IPS DF 6.9 (cell line): ENCODE measurements at places on chromosomes 16 and 17.

- no peaks in the 10 kb centered on the region for H3K4me1 ChIP-seq
- H3K27me3 ChIP-seq: no peaks in the 10 kb centered on the region
- DNase-seq: no peak
Measured at GRCh38 chr17:58039975-58040374, 32.9 kb upstream of the SRSF1 start.

- no peaks in the 10 kb centered on the region; the same call in 1 of the 2 replicates for H3K4me1 ChIP-seq
- H3K36me3 ChIP-seq: no peaks in the 10 kb centered on the region
- DNase-seq: no peak
- no peak overlapping the region for H3K27ac ChIP-seq
- no peak overlapping the region for H3K4me3 ChIP-seq
- H3K27me3 ChIP-seq: no peaks in the 10 kb centered on the region
Measured at GRCh38 chr17:79861413-79862216, 22.4 kb upstream of the CBX4 start.

DNA sequence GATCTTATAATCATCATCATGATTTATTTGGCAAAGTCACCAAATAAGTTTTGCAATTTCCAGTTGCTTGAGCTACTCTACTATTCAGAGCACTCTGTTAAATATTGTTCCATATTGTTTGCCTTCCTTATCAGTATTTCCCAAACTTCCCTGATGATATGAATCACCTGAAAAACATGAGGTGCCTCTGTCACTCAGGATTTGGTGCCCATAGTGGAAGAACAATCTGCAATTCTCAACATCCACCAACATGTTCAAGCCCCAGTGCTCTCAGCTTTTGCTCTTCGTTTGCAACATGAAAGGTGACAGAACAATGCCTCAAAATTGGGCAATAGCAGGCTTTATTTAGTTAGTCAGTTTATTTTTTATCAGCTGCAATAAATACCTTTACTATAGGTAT lies 28.6 kb upstream of the WSB1 start:
- H3K27me3 ChIP-seq: no peaks in the 10 kb centered on the region
- no peak overlapping the region for H3K4me3 ChIP-seq
- H3K27ac ChIP-seq: no peak overlapping the region
- H3K36me3 ChIP-seq: no peaks in the 10 kb centered on the region

DNA sequence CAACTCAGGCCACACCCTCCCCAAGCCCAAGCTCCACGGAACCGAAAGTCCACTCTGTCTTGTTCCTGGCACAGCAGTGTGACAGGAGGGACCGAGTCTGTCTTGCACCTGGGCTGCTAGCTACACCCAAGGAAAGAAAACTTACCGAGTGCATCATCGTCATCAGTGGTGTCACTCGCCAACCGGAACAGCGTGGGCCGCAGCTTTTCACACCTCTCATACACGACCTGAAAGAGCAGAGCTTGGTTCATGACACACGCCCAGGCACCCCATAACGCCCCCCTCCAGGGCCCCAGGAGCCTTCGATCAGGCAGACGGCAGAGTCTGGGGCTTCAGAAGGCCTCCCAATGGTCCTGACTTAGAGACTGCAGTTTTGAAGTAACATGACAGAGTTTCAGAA lies 27.5 kb downstream of the GGA2 start:
- H3K27ac ChIP-seq: no peak overlapping the region
- no peaks in the 10 kb centered on the region for H3K4me1 ChIP-seq
- H3K36me3 ChIP-seq: peaks cover 58% of the 10 kb centered on the region
- H3K4me3 ChIP-seq: no peak overlapping the region
- DNase-seq: no peak
- H3K27me3 ChIP-seq: no peaks in the 10 kb centered on the region

DNA sequence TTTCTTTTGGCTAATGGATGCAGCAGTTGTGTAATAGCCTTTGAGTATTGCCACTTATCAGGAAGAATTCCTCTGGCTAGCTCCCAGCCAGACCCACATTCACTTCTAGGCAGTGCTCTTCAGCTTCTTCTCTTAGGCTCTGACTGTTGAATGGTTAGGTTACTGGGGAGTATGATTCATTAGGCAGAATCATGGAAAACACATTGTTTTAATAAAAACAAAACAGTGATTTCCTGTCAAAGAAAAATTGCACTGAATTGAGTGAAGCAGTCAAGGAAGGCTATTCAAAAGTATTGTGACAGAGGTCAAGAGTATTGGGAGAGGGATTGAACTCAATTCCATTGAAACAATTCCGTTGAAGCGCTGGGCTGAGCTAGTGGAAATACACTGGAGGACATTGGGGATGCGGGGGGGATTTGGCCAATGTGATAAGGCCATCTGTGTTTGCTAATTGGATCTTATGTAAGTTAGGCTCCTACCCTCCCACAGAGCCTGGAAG lies 68.0 kb downstream of the CNTNAP4 start:
- no peaks in the 10 kb centered on the region for H3K4me1 ChIP-seq
- H3K27ac ChIP-seq: no peak overlapping the region
- no peak overlapping the region for H3K4me3 ChIP-seq
- H3K36me3 ChIP-seq: no peaks in the 10 kb centered on the region
- H3K27me3 ChIP-seq: no peaks in the 10 kb centered on the region

GRCh38 chr17:75516619-75517296 lies 430 bp downstream of the TSEN54 start:
- H3K36me3 ChIP-seq: peaks cover 9% of the 10 kb centered on the region
- H3K4me3 ChIP-seq: peak overlapping the region; percentile 90
- peaks cover 10% of the 10 kb centered on the region for H3K4me1 ChIP-seq
- no peak overlapping the region for H3K27ac ChIP-seq
- no peaks in the 10 kb centered on the region for H3K27me3 ChIP-seq

DNA sequence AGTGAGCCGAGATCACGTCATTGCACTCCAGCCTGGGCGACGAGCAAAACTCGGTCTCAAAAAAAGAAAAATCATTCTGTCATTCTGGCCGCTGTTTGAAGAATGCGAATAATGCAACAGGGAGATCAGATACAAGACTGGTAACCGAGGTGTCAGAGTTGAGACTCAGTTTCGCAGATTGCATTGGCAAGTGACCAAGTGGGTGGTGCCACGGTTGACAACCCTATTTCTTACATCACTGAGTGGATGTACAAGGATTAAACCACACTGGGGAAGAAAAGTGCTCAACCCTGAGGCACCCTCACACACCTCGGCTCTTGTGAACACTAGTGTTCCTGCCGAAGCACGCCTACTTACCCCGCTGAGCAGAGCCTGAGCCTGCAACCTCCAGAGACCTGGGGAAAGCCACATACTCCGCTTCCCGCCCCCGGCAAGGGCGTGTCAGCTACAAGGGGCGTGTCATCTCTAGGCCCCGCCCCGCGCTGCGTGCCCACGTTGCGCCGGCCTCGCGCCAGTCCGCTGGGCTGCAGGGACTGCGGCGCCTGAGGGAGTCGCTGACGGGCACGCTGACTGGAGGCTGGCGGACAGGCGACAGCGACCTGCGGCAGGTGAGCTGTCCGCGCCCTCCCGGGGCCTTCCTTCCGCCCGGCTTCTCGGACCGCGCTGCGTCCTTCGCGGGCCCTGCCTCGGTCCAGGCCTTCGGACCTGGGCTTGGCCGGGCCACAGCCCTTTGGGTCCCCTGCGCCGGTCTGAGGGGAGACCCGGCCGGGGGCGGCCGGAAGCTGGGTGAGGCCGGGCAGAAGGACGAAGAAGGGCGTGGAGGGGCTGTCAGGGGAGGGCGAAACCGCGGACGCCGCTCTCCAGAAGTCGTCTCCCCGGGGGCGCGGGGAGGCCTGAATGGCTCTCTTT lies at the start of gene HMOX2:
Gene HMOX2 (plus strand): TSS at position 519 of the 909 bp plus-strand sequence. CDS start 29,127 bp downstream, outside the sequence.
- peaks cover 2% of the 10 kb centered on the region; the same call in 1 of the 2 replicates for H3K4me1 ChIP-seq
- no peaks in the 10 kb centered on the region for H3K27me3 ChIP-seq
- H3K4me3 ChIP-seq: peak within 1 kb of the TSS; percentile 72; the same call in 1 of the 2 replicates
- peak; percentile 93 for DNase-seq
- no peaks in the 10 kb centered on the region for H3K36me3 ChIP-seq
- no peak within 1 kb of the TSS for H3K27ac ChIP-seq

DNA sequence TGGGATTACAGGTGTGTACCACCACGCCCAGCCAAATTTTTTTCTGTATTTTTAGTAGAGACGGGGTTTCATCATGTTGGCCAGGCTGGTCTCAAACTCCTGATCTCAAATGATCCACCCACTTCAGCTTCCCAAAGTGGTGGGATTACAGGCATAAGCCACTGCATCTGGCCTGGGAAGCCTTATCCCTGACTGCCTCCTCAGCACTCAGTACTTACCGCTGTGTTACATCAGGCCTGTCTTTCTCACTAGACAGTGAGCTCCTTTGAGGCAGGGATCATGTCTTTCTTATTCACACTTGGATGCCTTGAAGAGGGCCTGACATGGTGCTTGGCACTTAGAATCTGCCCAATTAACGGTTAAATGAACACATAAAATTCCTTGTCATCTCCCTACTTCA lies 56.3 kb upstream of the MTMR4 start:
- H3K27ac ChIP-seq: no peak overlapping the region
- H3K4me3 ChIP-seq: no peak overlapping the region
- H3K4me1 ChIP-seq: peaks cover 3% of the 10 kb centered on the region; the same call in 1 of the 2 replicates
- no peaks in the 10 kb centered on the region for H3K27me3 ChIP-seq

- no peaks in the 10 kb centered on the region for H3K36me3 ChIP-seq
- no peaks in the 10 kb centered on the region for H3K4me1 ChIP-seq
- H3K4me3 ChIP-seq: no peak overlapping the region
- no peaks in the 10 kb centered on the region for H3K27me3 ChIP-seq
Measured at GRCh38 chr17:76943781-76944213, 75.6 kb downstream of the MGAT5B start.

GRCh38 chr16:88289968-88290401 lies 92.8 kb upstream of the ZNF469 start:
- no peak overlapping the region for H3K27ac ChIP-seq
- no peaks in the 10 kb centered on the region for H3K27me3 ChIP-seq
- no peaks in the 10 kb centered on the region for H3K4me1 ChIP-seq
- H3K4me3 ChIP-seq: no peak overlapping the region

- H3K4me3 ChIP-seq: no peak overlapping the region
- H3K4me1 ChIP-seq: no peaks in the 10 kb centered on the region
- H3K27me3 ChIP-seq: no peaks in the 10 kb centered on the region
- DNase-seq: no peak
Measured at GRCh38 chr17:48294020-48294805, 135.8 kb downstream of the SKAP1 start.

- no peaks in the 10 kb centered on the region for H3K27me3 ChIP-seq
- H3K27ac ChIP-seq: no peak overlapping the region
- H3K4me3 ChIP-seq: no peak overlapping the region
- H3K36me3 ChIP-seq: 0 out of 2 replicates have a peak, but pooled peaks cover 3% of the 10 kb centered on the region
- H3K4me1 ChIP-seq: 0 out of 2 replicates have a peak, but pooled peaks cover 3% of the 10 kb centered on the region
Measured at GRCh38 chr16:47858333-47858982, 297.3 kb downstream of the ABCC12 start.

DNA sequence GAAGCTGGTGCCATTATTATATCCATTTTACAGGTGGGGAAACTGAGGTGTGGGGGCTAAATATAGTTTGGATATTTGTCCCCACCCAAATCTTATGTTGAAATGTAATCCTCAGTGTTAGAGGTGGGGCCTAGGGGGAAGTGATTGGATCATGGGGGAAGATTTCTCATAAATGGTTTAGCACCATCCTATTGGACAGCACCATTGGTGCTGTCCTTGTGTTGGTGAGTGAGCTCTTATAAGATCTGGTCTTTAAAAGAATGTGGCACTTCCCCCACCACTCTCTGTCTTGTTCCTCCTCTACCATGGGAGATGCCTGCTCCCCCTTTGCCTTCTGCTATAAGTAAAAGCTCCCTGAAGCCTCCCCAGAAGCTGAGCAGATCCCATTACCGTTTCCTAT lies 119.8 kb upstream of the SEC14L1 start:
- no peak for DNase-seq
- H3K27ac ChIP-seq: no peak overlapping the region
- H3K36me3 ChIP-seq: no peaks in the 10 kb centered on the region

DNA sequence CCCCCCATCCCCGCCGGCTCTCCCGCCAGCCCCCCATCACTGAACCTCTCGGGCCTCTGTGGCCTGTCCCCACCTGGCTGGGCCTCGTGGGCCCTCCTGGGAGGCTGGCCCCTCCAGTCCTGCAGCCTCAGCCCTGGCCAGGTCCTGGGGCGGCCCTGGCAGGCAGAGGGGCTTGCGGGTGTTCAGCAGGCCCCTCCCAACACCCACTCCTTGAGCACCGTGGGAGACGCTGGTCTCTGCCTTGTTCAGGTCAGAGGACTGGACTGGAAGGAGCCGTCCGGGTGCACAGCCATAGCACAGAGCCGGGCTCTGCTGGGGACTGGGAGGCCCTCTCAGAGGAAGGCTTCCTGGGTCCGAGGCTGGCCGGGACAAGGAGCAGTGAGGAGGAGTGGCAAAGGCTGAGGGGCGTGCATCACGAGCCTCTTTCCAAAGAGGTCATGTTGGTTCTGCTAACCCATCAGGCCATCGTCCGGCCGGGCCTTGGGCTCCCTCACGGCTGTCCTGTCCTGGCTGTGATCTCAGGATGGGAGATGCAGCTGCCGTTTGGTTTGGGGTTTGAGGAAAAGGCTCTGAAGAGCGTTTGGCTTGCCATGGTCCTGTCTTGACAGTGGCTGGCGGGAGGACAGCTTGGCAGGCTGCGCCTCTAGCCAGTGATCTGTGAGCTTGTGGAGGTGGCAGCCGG lies 6.3 kb upstream of the PABPN1L start:
- no peaks in the 10 kb centered on the region for H3K27me3 ChIP-seq
- H3K4me3 ChIP-seq: no peak overlapping the region
- no peak for DNase-seq
- H3K36me3 ChIP-seq: no peaks in the 10 kb centered on the region; the same call in 1 of the 2 replicates
- no peaks in the 10 kb centered on the region; the same call in 1 of the 2 replicates for H3K4me1 ChIP-seq

DNA sequence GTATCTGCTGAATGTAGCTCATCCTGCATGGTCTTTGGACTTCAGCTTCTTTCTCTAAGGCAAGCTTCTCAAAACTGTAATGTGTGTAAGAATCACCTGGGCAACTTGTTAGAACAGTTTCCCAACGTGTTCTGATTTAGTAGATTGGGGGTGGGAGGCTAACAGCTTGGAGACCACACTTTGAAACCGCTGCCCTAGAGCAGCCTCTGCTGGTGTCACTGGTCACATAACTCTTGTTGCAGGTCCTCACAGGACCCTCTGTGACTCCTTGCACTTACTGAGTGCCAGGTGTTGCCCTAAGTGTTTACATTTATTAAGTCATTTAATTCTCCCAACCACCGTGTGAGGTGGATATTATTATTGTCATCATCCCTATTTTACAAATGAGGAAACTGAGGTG lies 9.9 kb downstream of the SLC35G3 start:
- DNase-seq: no peak
- H3K36me3 ChIP-seq: no peaks in the 10 kb centered on the region
- no peaks in the 10 kb centered on the region for H3K4me1 ChIP-seq

DNA sequence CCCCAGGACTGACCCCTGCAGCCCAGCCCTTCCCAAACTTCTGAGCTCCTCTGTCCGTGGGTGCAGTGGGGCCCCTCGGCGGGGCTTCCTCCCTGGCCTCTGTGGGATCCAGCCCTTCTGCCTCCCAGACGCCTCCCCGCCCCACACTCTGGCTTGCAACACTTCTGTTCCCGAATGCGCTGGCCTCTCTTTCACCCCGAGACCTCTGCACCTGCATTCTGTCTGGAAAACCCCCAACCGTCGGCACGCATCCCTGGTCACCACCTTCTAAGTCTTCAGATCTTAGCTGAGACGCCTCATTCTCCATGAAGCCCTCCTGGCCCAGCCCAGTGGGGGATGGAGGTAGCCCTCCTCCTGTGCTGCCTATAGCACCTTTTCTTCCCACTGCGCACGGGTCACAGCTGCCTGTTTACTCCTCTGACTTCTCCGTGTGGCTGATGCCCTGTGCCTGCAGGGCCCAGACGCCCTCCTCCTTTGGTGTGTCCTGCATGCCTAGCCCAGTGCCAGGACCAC lies 26.4 kb downstream of the TMEM235 start:
- no peak for DNase-seq
- H3K4me1 ChIP-seq: peaks cover 13% of the 10 kb centered on the region
- H3K4me3 ChIP-seq: no peak overlapping the region
- H3K27me3 ChIP-seq: no peaks in the 10 kb centered on the region

- no peaks in the 10 kb centered on the region for H3K36me3 ChIP-seq
- no peak overlapping the region for H3K4me3 ChIP-seq
- no peaks in the 10 kb centered on the region for H3K4me1 ChIP-seq
- no peaks in the 10 kb centered on the region for H3K27me3 ChIP-seq
Measured at GRCh38 chr17:78013683-78014467, 55.4 kb downstream of the TNRC6C start.
